ENCODE measurements at places on chromosomes 7 and 10. TPM values are rescaled to one million over a fixed set of nuclear protein-coding genes. Genes with fewer than 3 reads are reported as not detected.

NEBL gene
- 0.58 TPM for polyA plus RNA-seq

EGR2 gene
- 0.47 TPM for polyA plus RNA-seq

RELN gene
- polyA plus RNA-seq: 0.02 TPM

HOXA9 gene
- polyA plus RNA-seq: not detected

CHAT gene
- not detected for polyA plus RNA-seq

ZP3 gene
- 4.5 TPM for polyA plus RNA-seq

TACC2 gene
- 8.8 TPM for polyA plus RNA-seq

SPDYE16 gene
- 0.10 TPM for polyA plus RNA-seq

COL17A1 gene
- polyA plus RNA-seq: 0.12 TPM

ANKRD2 gene
- polyA plus RNA-seq: 0.99 TPM

BCAP29 gene
- 46.2 TPM for polyA plus RNA-seq

HGF gene
- 1.5 TPM for polyA plus RNA-seq

CLDN4 gene
- polyA plus RNA-seq: 4.6 TPM

GRCh38 chr10:119100434-119101238 lies 3.3 kb upstream of the DENND10 start:
- H3K27ac ChIP-seq: no peak overlapping the region
- no peak for DNase-seq
- no peak overlapping the region for H3K4me3 ChIP-seq
- peaks cover 8% of the 10 kb centered on the region for H3K4me1 ChIP-seq
- H3K36me3 ChIP-seq: no peaks in the 10 kb centered on the region
- no peaks in the 10 kb centered on the region for H3K27me3 ChIP-seq

GRCh38 chr7:129529643-129530042 lies 27.3 kb downstream of the SMKR1 start:
- H3K36me3 ChIP-seq: no peaks in the 10 kb centered on the region
- H3K27me3 ChIP-seq: no peaks in the 10 kb centered on the region

DNA sequence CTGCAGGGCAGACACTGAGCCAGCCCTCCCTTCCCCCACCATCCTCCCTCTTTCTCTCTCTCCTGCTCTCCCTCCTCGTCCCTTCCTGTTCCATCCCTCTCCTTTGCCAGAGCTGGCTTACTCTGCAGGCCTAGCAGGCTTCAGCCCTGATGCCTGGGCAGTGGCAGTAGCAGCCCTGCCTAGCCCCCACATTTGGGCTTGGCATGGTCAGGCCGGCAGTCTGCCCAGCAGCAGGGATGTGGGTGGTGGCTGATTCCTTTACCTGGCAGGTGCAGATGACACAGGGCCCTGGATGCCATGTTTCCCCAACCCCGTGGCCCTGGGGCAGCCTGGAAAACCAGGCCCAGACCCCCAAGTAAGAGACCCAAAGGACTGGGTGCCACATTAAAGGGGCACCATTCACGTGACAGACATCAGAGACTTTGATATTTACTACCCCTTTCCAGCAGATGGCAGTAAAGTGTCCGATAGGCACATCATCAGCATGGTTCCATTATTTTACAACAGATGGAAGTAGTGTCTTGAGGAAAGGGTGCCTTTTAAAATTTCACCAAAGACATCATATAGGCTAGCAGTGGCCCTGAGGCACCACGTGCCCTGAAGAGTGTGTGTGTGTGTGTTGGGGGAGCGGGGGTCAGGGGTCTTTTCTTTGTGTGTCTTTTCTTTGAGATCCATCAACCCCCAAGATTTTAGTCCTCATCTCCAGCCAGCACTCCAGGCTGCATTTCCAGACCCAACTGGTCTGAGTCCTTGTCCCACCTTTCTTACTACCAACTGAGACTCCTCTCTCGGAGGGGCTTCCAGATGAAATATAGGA lies 5.9 kb downstream of the KCP start:
- no peak overlapping the region for H3K4me3 ChIP-seq
- DNase-seq: peak; percentile 87
- no peaks in the 10 kb centered on the region for H3K4me1 ChIP-seq
- no peaks in the 10 kb centered on the region for H3K36me3 ChIP-seq
- H3K27ac ChIP-seq: no peak overlapping the region
- 0 out of 2 replicates have a peak, but pooled peaks cover 8% of the 10 kb centered on the region for H3K27me3 ChIP-seq

- H3K36me3 ChIP-seq: no peaks in the 10 kb centered on the region
- no peak overlapping the region for H3K27ac ChIP-seq
- no peaks in the 10 kb centered on the region for H3K27me3 ChIP-seq
- H3K4me1 ChIP-seq: no peaks in the 10 kb centered on the region
- no peak overlapping the region for H3K4me3 ChIP-seq
These were observed 16.3 kb upstream of the GLI3 start for GRCh38 chr7:42253316-42253715.

DNA sequence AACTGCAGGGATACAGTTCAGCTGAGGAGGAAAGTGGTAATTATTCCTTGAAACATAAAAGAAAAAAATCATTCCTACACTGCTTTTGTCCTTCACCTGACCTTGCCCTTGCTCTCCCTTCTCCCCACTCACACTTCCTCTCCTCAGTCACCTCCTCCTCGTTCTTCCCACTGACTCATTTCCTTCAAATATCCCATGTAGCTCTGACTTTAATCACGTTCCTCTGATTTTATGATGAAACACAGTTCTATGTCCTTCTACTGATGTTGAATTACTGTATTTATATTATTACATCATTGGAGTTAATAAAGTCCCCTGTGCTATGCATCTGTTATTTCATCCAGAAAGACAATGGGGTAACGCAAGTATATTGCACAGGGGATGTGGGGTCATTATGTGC lies 575.6 kb downstream of the POM121L12 start:
- H3K4me1 ChIP-seq: no peaks in the 10 kb centered on the region
- no peaks in the 10 kb centered on the region for H3K27me3 ChIP-seq
- DNase-seq: no peak

DNA sequence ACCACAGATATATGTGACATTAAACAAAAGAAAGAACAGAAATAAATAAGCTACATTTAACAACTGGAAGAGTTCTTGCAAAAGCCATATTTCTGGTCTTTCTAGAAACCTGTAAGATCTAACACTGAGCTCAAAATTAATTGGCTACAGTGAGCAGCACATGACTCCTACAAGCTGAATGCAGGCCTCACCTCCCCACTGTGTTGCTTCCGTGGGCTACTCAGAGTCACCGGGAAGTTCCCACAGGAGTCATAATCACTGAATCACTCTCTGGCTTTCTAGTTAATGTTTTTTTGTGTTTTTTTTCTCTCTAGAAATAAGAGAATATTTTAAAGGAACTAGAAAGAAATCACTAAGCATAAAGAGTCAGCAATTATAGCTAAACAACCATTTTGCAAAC lies 10.2 kb upstream of the MRPS24 start:
- H3K27me3 ChIP-seq: no peaks in the 10 kb centered on the region
- H3K36me3 ChIP-seq: peaks cover 69% of the 10 kb centered on the region
- H3K4me3 ChIP-seq: no peak overlapping the region
- DNase-seq: no peak

DNA sequence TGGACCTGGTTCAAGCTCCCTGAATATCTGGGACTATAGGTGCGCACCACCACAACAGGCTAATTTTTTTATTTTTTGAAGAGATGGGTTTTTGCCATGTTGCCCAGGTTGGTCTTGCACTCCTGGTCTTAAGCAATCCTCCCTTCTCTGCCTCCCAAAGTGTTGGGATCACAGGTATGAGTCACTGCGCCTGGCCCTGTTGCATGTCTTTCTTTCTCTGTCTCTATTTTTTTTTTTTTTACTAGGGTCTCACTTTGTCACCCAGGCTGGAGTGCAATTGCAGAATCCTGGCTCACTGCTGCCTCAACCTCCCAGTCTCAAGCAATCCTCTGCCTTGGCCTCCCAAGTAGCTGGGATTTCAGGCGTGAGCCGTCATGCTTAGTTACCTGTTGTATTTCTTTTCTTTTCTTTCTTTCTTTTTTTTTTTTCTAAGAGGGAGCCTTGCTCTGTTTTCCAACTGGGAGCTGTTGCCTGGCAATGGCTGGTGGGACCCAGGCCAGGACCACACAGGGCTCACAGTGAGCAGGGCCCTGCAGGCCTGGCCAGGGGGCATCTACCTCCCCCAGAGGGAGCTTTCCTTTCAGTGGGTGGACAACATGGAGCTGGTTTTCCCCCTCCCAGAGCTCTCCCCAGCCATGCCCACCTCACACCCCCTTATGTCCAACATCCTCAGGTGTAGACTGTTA lies 6.0 kb downstream of the MYL7 start:
- no peak for DNase-seq
- no peaks in the 10 kb centered on the region for H3K36me3 ChIP-seq
- H3K4me1 ChIP-seq: peaks cover 5% of the 10 kb centered on the region
- no peaks in the 10 kb centered on the region for H3K27me3 ChIP-seq

DNA sequence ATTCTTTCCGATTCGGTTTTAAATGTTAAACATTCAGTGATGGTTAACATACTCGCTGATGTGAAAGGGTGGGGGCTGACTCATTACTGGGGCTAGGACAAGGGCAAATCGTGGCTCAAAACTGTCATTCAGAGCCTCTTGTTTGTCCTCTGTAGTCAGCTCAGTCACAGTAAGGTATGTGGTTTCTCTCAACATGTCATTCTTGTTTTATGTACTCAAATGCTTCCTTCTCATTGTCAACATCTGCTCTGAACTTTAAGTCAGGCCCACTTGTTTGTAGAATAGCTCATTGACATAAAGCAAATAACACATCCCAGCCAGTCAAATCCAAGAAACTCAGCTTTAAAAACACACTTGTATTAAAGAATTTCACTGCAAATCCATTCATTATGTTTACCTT lies 7.3 kb downstream of the SLC16A9 start:
- H3K4me1 ChIP-seq: no peaks in the 10 kb centered on the region
- no peaks in the 10 kb centered on the region for H3K27me3 ChIP-seq
- no peak for DNase-seq
- no peak overlapping the region for H3K27ac ChIP-seq

GRCh38 chr7:158394936-158395335 lies 192.7 kb downstream of the PTPRN2 start:
- H3K27me3 ChIP-seq: no peaks in the 10 kb centered on the region
- H3K36me3 ChIP-seq: no peaks in the 10 kb centered on the region
- H3K4me1 ChIP-seq: no peaks in the 10 kb centered on the region

GRCh38 chr7:99876491-99876890 lies 342 bp downstream of the OR2AE1 start:
- H3K36me3 ChIP-seq: no peaks in the 10 kb centered on the region
- DNase-seq: no peak
- no peak overlapping the region for H3K4me3 ChIP-seq
- H3K27me3 ChIP-seq: peaks cover 28% of the 10 kb centered on the region
- no peaks in the 10 kb centered on the region for H3K4me1 ChIP-seq
- no peak overlapping the region for H3K27ac ChIP-seq

DNA sequence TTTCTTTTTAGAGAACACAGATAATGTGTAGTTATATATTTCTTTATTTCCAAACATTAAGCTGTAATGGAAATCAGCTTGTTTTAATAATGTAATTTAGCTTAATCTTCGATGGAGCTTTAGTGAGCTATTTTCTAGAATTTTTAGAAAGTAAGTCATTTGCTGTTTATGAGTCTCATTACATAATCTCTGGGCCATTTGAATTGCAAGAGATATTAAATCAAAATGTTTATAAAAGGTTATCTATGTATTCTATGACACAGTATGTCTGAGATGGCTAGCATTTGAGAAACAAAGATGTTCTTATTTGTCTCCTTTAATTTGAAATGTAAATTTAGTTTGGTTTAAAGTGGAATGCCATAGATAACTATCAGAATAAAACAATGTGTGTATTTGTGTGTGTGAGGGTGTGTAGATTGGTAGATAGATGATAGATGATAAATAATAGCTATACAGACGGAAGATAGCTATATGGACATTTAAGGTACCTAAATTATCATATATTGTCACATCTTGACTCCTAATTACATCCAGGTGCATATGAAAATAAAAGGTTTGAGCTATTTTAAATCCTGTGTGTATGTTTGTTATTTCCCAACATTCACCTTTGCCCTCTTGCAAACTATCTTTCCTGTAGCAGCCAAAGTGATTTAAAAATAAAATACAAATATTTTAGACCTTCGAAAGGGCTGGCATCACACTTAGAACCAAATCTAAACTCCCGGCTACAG lies 478.0 kb upstream of the KLF6 start:
- H3K4me3 ChIP-seq: no peak overlapping the region
- no peak overlapping the region for H3K27ac ChIP-seq
- DNase-seq: no peak
- no peaks in the 10 kb centered on the region for H3K4me1 ChIP-seq
- no peaks in the 10 kb centered on the region for H3K27me3 ChIP-seq
- no peaks in the 10 kb centered on the region for H3K36me3 ChIP-seq

- peaks cover 3% of the 10 kb centered on the region for H3K4me1 ChIP-seq
- no peak overlapping the region for H3K4me3 ChIP-seq
- H3K27ac ChIP-seq: no peak overlapping the region
- H3K36me3 ChIP-seq: no peaks in the 10 kb centered on the region
- DNase-seq: peak; percentile 4
These were observed 694 bp downstream of the C10orf62 start for GRCh38 chr10:97590082-97590747.

- no peak overlapping the region for H3K27ac ChIP-seq
- no peaks in the 10 kb centered on the region for H3K4me1 ChIP-seq
- no peaks in the 10 kb centered on the region for H3K36me3 ChIP-seq
- H3K4me3 ChIP-seq: no peak overlapping the region
These were observed 94.0 kb downstream of the SLC37A3 start for GRCh38 chr7:140304191-140304799.

DNA sequence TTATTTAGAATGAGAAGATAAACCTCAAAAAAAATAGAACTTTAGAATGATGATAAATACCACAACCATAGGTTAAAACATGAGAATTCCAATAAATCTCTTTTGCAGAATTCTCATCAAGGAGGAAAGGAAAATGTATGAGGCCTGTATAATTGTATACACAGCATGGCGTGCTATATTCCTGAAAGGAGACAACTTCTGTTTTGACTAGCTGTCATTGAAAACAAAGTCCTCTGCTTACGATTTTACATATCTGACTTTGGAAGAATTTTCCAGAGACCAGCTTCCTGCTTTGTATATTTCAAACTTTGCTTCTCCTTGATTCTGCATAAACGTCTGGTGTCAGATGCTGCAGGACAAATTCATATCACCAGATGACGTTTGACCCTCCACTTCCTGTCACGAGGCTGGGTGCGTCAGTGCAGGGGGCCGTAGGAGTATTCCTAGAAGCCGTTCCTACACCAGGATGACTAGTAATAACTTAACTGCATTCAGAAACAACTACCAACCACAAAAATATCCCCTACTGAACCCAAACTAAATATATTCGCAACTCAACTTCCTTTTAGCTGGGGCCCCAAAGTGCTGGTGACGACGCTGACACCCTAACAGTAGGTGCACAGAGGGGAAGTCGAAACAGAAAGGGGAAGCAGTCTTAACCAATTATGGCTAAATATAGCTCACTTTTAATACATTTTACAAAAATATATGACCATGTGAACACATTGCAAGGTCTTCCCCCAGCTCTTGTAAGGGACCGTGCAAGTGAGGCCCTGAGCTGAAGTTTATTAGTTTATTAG lies 178.6 kb upstream of the INHBA start:
- H3K4me3 ChIP-seq: no peak overlapping the region
- no peaks in the 10 kb centered on the region for H3K27me3 ChIP-seq
- peaks cover 55% of the 10 kb centered on the region for H3K4me1 ChIP-seq
- no peaks in the 10 kb centered on the region for H3K36me3 ChIP-seq

DNA sequence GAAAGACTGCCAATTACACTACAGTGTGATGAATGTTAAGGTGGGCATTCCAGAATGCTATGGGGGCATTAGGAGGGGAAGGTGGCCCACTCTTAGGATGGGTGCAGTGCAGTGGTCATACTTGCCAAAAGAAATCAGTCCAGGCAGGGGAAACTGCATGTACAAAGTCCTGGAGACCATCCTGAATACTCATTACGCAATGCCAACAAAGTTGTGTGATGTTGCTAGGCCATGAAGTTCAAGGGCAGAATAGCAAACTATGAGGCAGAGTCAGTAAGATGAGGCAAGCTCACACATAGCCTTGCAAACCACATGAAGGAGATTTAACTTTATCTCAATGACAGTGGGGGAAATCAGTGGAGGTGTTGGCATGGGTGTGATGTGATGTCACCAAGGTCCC lies 49.8 kb upstream of the SLC35B4 start:
- no peak overlapping the region for H3K4me3 ChIP-seq
- H3K36me3 ChIP-seq: no peaks in the 10 kb centered on the region

Data from SK-N-SH (cell line).